Osteoblast (primary cell): ENCODE measurements at places on chromosomes 5 and 9. TPM values are rescaled to one million over a fixed set of nuclear protein-coding genes. Genes with fewer than 3 reads are reported as not detected.

The FOXD4L6 gene
- under 0.01 TPM in 1 of 2 replicates, not detected in the other for total RNA-seq

The CCL27 gene
- total RNA-seq: 0.36 TPM in 1 of 2 replicates, not detected in the other

The PCDHB10 gene
- total RNA-seq: 2.2 and 2.7 TPM in 2 replicates

The CARTPT gene
- total RNA-seq: not detected in 2 replicates

GRCh38 chr5:6401410-6401809, 23.1 kb upstream of the MED10 start:
- DNase-seq: no peak

DNA sequence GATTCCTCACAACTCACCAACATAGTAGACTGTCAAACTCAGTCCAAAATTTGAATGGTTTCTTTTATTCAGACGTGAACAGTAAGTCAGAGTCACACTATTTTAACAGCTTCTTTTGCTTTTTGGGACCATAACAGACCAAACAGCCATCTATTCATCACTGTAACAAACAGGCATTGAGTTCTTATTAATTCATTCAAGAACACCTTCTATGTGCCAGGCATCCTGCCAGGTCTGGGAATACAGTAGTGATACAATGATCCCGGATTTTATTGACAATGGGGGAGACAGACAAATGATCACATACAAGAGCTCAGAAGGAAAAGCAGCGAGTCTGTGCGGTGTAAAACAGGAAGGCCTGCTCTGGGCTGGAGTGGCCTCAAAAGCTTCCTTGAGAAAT, 153.3 kb upstream of the ERCC6L2 start:
- DNase-seq: no peak

DNA sequence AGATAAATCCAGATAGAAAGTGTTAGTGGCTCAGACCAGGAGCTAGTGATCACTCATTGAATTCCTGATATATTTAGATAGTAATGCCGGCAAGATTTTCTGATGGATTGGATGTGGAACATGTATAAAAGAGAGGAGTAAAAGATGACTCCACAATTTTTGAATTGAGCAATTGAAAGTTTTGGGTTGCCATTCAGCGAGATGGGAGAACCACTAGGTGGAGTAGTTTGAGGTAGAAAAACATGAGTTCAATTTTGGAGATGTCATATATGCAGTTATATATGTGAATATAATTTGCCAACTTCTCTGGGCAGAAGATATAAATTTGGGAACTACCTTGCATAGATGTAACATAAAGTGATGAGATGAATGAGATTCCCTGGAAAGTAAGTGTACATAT, 502.5 kb upstream of the SEMA6A start:
- no peak for DNase-seq

- DNase-seq: peak; percentile 89
Observed at GRCh38 chr9:137313956-137314560, 12.0 kb upstream of the NRARP start.

- DNase-seq: peak; percentile 94
Observed at GRCh38 chr5:140358738-140359310, 1.2 kb upstream of the SLC4A9 start.
